ENCODE measurements at places on chromosomes 2 and 18.

DNA sequence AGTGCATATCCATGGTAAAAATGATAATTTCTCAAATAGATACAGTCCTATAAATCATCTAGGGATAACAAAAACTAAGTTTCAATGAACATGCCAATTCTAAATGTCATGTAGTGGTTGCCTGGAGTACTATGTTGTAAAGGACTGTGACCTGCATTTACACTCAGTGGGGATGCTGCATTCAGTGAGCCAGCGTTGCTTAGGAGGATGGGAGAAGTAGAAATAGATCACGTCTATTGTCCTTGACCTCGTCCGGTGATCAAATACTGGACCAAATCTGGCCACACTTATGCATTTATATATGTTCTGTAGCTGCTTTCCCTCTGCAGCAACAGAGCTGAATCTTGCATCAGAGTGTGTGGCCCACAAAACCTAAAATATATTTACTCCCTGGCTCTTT lies 139.0 kb upstream of the ETAA1 start:
- no peak for DNase-seq

DNA sequence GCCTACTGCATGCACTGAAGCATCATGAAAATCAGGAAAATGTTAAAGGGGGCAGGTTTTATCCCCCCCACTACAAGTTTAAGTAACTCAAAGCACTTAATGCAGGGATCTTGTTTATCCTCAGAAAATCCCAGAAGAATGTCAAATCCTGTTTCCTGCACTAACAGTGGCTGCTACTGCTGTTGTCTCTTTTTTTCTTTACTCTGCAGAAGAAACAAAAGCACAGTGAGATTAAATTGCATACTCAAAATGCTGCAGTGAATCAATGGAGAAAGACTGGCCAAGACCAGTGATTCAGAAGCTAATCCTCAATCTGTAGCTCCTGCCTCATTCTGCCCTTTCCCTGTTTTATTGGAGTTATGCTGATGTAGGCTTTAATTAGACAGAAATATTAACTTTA lies 332.3 kb upstream of the FIGN start:
- DNase-seq, result no peak

- DNase-seq, result no peak
Measured at GRCh38 chr2:189375842-189376241, 65.4 kb upstream of the WDR75 start.

DNA sequence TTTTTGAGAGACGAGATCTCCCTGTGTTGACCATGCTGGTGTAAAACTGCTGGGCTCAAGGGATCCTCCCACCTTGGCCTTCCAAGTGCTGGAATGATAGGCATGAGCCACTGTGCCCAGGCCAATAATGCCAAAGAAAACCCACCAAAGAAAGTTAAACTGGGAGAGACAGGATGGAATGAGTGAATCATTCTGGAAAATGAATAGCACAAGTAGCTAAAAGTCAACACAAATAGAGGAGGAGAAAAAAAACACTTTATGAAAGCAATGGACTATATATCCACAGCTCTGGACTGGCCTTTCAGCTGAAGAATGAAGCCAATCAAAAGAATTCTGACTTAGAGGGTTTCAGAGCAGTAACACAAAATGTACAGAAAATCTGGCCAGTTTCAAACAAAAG lies 23.9 kb downstream of the IAH1 start:
- no peak for DNase-seq

DNA sequence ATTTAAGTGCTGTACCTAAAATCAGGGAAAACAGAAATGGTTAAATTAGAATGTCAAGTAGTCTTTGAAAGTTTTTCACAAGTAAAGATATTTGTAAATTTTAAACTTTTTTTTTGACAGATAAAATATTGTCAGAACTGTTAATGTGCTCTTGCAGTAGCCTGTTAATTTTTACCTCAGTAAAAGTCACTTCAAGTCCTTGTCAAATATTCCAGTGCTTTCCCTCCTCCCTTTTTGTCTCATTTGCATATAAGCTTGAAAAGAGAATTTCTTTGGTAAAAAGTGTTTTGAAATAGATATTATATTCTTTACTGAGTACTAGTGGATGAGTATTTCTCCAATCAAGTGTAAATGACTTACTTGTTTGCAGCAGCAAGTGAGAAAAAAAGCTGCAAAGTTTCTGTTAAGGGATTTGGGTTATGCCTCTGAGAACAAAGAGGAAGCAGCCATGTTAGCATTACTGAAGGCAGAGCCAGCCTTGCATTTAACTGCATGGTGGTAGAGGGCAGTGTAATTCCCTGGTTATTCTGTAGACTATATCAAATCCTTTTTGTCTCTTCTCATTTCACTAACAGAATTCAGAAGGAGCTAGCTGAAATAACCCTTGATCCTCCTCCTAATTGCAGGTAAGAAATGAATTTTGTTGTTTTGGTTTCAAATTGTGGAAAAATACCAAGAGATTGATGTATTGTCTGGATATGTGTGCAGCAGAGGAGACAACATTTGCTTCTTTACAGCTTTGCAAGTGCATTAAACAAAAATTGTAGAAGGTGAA lies 3.2 kb downstream of the UBE2E3 start:
- DNase-seq, result peak; percentile 52

DNA sequence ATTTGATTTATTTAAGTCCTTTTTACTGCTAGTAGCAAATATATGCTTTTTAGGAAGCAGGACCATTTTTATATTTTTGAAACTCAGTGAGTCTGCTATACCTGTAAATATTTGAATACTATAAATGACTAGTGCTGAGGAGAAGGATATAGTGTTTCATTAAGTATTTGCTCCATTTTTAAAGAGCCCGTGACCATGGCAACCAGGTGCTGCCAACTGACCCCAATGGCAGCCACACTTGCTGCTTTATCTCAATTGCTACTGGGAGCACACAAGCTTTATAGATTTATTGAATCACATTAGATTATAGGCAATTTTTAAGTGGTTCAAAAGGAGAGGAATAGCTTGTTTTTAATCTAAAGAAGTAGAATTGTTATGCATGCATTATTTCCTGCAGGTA lies 142.0 kb downstream of the SCG2 start:
- DNase-seq, result no peak

- no peak for DNase-seq
Measured at GRCh38 chr2:42840760-42841159, 48.4 kb upstream of the HAAO start.

DNA sequence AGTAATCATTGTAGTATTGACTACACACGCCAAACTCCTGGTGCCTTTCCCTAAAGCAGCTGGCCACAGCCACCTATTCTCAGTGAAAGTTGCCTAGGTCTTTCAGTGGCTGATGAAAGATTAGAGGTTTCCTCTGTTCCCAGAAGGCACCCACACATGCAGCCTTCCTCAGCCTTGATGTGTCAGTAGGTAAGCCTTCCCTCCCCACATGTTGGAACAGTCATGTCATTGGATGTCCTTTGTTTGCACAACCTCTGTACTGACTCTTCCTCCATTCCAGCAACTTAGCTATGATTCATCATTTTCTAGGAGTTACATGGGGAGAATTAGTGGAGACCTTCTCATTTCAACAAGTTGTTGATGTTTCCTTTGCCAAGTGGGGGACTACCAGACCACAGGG lies 630.8 kb upstream of the SLC39A10 start:
- no peak for DNase-seq

- peak; percentile 6 for DNase-seq
Measured at GRCh38 chr18:33210575-33211189, 229.8 kb downstream of the CCDC178 start.

DNA sequence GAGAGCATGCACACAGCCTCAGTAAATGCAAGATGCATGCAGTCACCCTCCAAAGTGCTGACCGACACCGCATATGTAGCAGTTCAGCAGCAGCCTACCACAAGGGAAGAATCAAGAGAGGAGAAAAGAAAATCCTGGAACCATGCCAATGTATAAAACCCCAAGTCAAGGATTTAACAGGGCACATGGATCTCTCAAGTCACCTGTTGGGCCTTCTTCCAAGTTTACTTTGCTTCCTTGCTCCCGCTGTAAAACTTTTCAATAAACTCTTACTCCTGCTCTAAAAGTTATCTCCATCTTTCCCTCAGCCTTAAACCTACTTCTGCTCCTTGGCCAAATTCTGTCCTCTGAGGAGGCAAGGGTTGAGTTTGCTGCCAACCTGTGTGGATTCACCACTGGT lies 147.8 kb upstream of the MAP2 start:
- no peak for DNase-seq

GRCh38 chr2:8379549-8379948 lies 302.3 kb upstream of the ID2 start:
- DNase-seq, result no peak

DNA sequence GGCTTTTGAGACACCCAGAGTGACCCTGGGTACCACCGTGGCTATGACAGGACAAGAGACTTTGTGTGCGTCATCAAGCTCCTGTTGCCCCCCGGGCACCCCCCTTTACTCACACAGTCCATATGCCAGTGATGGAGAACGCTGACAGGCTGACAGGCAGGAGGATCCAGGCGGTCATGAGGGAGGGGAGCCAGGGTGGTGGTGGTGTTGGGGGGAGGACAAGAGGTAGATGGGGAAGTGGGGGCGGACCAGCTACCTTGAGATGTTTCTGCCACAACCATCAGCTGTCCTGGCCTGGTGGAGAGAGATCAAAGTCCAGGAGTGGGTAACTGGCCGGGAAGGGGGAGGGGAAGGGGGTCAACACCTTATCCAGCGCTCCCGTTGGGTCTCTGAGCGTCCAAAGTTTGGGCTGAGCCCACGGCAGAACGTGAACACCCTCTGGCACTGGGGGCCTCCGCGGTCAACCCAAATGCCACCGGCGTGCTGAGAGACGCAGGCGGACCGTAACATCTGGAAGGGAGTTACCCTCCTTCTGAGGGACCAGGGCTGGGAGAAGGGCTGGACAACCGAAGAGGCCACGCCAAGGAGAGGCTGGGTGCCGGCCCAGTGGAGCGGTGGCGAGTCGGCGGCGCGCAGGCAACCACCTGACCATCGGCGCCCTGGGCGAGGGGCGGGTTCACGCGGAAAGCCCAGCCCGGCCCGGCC lies 575 bp downstream of the TMEM150A start:
- DNase-seq, result no peak

DNA sequence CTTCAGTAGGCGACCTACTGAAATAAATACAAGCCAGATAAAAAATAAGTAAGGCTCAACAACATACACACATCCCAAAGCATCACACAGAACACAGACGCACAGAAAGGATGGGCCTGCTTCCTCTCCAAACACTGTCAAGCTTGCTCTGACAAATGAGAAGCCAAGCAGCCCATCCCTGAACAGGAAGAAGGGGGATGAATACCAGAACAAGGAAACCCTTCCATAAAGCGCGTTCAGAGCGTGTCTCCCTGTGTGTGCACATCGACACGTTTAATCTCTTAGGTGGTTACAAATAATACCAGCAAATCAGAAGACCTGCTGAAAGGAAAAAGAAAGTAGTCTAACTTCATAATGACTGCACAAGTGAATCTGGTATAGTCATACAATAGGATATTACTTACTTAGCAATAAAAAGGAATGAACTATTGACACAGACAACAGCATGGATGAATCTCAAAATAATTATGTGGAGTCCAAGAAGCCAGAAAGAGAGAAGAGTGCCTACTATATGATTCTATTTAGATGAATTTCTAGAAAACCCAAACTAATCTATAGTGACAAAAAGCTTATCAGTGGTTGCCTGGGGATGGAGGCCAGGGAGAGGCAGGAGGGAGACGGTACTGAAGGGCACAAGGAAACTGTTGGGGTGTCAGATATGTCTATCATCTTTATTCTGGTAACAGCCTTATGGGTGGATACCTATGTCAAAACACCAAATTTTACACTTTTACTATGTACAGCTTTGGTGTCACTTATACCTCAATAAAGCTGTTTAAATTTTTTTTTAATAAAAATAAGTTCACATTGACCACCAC lies 26.8 kb downstream of the MBOAT2 start:
- DNase-seq, result no peak

DNA sequence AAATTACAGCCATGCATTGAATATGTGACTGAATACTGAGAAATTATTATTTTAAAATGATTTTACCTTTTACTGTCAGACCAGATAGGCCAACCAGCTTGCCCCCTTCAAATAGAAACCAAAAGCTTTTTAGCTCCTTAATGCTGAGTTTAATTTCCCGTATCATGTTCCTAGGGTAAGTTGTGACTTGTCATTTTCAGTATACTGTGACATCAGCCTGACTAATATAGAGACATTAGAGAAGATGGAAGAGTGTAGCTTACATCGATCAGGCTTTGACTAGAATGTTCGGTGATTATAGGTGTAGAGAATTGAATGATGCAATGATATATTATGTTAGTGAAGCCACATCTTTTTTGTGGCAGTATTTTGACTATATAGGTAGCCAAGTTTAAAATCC lies 50.6 kb upstream of the ZEB2 start:
- DNase-seq, result no peak

DNA sequence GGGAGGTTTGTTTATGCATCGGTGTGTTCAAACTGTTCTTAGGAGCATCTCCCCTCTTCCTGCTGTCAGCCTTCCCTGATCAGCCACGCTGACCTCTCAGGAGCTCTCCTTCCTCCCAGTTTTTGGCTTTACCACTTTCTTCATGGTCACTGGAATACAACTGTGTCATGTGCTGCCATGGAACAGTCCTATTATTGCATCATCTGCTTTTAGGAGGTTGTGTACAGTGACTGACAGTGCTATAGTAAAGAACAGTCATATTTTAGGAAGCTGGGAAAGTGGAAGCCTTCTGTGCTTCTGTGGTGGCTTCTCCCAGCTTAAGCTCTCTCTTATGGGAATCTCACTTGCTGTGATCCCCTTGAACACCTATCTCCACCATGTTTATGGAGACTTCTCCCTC lies 165.5 kb downstream of the TPGS2 start:
- no peak for DNase-seq

DNA sequence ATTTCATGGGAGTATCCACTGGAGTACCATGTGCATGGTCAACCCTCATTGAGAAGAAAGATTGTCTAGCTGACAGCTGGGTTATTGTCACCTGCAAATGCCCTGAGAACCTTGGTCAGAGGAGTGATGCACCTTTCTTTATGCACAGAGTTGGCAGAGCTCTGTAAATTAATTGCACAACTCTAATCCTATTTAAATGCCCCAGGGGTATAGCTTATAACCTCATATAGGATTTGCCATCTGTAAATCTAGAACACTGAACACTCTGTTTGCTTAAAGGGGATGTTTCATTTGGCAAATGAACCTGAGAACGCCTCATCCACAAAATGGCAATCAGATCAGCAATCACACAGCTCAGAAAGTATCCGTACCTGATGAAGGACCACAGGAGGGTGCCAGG lies 71.8 kb upstream of the SP5 start:
- no peak for DNase-seq

Data from COLO829 (cell line).